ENCODE measurements at places on chromosomes 16 and 17. TPM values are rescaled to one million over a fixed set of nuclear protein-coding genes. Genes with fewer than 3 reads are reported as not detected.

Gene SOCS1
- 18.4 TPM for total RNA-seq

Gene PRRT2
- 3.2 TPM for total RNA-seq

Gene HYDIN
- 2.3 TPM for total RNA-seq

Gene KRTAP4-5
- total RNA-seq, result not detected

Gene C1QTNF8
- total RNA-seq, result not detected

Gene LRRC36
- total RNA-seq, result not detected

Gene RAMP2
- not detected for total RNA-seq

Gene KRTAP2-3
- 0.32 TPM for total RNA-seq

Gene CSH1
- not detected for total RNA-seq

Gene CNTD1
- not detected for total RNA-seq

Gene RHBDF2
- 14.2 TPM for total RNA-seq

Gene PRAC1
- not detected for total RNA-seq

Gene CD300E
- total RNA-seq, result not detected

Gene SYT17
- total RNA-seq, result under 0.01 TPM

Gene TP53TG3
- not detected for total RNA-seq

Gene UTS2R
- not detected for total RNA-seq

Gene KRT12
- total RNA-seq, result not detected

Gene SSTR5
- not detected for total RNA-seq

Gene HOXB2
- 4.3 TPM for total RNA-seq

Gene SDR42E2
- not detected for total RNA-seq

Gene BCAR1
- 87.2 TPM for total RNA-seq

Gene GAS2L2
- not detected for total RNA-seq

Gene SLC52A1
- 0.43 TPM for total RNA-seq

Gene C16orf89
- total RNA-seq, result not detected

Gene KREMEN2
- total RNA-seq, result under 0.01 TPM

Gene KRT33A
- total RNA-seq, result not detected

Gene SLC5A10
- not detected for total RNA-seq

Gene TPSD1
- not detected for total RNA-seq

Gene RAD51C
- total RNA-seq, result 16.1 TPM

Gene FA2H
- total RNA-seq, result not detected

Gene PPP1R27
- total RNA-seq, result not detected

Gene SNX20
- total RNA-seq, result not detected

Gene MPO
- not detected for total RNA-seq

Gene AOC3
- 0.32 TPM for total RNA-seq

Gene KRTAP1-1
- total RNA-seq, result not detected

Gene TNFRSF17
- not detected for total RNA-seq

Gene CX3CL1
- total RNA-seq, result 0.32 TPM

Gene TPSG1
- not detected for total RNA-seq

Gene RAB26
- 0.97 TPM for total RNA-seq

Gene PTX4
- total RNA-seq, result 0.32 TPM

Gene NOXO1
- 0.43 TPM for total RNA-seq

Gene ABCC11
- total RNA-seq, result under 0.01 TPM

Gene TBC1D3E
- total RNA-seq, result 0.32 TPM

Gene SLC13A2
- total RNA-seq, result not detected

Gene VWA3A
- total RNA-seq, result under 0.01 TPM

Gene KIF18B
- total RNA-seq, result 5.2 TPM

Gene BAIAP3
- 0.32 TPM for total RNA-seq

Gene TBC1D3B
- total RNA-seq, result not detected

Gene CACNG3
- not detected for total RNA-seq

Gene KRT39
- total RNA-seq, result not detected

Gene GPR139
- not detected for total RNA-seq

Data from fibroblast of villous mesenchyme (primary cell).